Esophagus squamous epithelium (tissue), 5 donors: ENCODE measurements at places on chromosomes 5 and 9.

DNA sequence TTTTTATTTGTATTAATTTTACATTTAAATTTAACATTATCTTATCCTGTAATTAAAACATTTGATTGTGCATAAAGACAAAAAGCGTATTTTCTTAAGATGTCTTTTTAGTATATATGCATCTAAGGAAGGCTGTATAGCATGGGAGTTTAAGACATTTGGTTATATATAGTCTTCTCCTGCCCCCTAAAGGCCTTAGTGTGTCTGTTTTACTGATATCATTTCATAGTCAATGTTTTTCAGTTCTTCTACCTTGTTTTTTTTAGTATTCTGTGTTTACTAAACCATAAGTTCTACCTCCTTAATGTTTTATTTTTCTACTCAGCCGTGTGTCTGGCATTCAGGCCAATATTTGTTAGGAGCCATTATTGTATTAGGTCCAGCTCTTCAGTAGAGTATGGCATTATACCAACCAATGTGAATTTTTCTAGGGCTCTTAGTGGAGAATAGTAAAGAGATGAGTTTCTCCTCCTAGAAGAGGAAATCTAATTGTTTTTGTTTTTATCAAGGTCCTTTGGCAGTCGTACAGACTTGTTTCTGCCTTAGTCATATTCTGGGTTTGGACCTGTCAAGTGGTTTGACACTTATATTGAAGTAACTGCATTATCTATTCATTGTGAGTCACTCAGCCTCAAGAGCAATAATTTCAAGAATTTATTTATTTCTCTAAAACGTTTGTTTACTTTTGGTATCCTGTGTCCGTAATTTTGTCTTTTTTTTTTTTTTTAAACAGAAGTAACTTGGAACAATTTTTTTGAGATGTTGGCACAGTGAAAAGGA is 74.8 kb downstream of the SLF1 start:
- DNase-seq: no peak

DNA sequence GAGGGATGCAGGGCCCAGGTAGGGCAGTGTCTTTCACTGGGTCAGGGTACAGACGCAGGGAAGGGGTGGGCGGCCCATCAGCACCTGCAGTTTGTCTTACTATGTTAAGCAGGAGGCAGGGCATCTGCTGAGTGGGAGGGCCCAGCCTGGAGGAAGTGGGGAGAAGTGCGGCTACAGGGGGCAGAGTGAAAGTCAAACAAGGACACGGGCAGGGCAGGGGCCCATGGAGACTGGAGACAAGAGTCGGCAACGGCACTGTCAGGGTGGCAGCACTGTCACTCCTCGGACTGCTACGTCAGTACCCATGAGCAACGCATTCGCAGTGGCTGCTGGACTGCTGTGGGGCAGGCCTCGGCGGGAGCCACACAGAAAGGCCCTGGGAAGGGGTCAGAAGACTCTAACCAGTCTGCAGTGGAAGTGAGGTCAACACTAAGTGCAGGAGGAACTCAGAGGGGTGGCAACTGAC is 19.7 kb downstream of the CAMSAP1 start:
- DNase-seq: no peak

DNA sequence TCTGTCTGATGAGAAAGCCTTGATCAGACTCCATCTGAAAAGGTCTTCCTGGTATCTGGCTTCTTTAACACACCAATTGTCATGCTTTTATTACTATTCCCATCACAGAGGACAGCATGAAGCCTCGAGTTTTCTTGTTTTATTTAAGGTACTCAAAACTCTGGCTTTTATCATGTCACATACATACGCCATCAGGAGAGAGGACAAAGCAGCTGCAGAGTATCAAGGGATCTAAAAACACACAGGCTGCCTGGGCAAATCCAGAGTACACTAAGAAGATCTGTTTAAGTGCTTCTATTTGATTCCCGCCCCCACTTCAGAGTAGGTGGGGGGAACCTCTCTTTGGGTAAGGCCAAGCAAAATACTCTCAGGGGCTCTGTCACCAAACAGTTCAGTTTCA is 277.2 kb downstream of the SPOCK1 start:
- no peak for DNase-seq

DNA sequence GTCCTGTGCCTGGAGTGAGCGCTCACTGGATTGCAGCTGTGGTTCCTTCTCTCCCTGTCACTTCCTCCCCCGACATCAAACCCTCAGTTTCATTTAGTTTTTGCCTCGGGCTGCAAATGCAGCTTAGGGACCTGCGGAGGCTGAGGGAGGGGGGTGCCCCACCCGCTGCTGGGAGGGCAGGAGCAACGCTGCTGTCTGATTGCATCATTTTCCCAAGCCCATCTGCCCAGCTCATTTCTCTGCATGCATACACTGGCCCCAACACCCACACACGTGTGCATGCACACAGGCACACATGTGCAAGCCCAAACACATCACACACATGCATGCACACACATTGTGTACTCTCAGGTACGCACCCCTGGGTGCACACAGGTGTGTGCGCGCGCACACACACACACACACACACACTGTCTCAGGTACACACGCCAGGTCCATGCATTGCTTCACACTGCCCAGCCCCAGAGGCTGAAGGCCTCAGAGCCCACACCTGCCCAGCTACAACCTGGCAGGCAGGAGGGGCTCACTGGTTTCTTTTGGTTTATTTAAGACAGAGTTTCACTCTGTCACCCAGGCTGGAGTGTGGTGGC is 3.4 kb downstream of the ASS1 start:
- no peak for DNase-seq

- no peak for DNase-seq
Observed at GRCh38 chr5:106127985-106128384, 1542.8 kb downstream of the EFNA5 start.

- no peak for DNase-seq
Observed at GRCh38 chr9:91332546-91333231, 29.0 kb downstream of the AUH start.

GRCh38 chr9:110700953-110701352 is 32.4 kb downstream of the MUSK start:
- no peak for DNase-seq

- DNase-seq: no peak
Observed at GRCh38 chr9:112853882-112854585, 36.6 kb downstream of the SLC46A2 start.

DNA sequence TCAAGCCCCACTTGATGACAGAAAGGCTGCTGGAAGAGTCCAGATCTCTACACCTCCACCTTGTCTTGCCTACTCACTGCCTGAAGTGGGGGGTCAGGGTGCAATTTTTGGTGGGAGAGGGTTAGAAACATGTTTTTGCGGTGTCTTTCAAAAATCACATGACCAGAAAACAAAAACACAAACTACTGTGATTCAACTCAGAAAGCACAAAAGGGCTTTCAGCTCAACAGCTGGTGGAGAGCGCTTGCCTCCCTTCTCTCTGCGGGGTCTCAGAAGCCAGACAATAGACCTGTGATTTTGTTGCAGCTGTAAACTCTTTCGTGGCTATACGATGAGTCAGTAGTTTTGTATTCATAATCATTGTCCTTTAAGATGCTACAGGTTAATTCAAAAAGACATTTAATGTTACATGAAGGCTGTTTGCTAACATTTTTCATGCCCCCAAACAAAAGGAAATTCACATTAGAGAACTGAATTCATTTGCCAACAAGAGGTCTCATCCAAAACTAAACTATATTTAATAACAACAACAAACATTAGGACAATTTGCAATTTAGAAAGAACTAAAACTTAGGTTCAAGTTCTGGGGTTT is 172.6 kb upstream of the RAI14 start:
- DNase-seq: no peak

DNA sequence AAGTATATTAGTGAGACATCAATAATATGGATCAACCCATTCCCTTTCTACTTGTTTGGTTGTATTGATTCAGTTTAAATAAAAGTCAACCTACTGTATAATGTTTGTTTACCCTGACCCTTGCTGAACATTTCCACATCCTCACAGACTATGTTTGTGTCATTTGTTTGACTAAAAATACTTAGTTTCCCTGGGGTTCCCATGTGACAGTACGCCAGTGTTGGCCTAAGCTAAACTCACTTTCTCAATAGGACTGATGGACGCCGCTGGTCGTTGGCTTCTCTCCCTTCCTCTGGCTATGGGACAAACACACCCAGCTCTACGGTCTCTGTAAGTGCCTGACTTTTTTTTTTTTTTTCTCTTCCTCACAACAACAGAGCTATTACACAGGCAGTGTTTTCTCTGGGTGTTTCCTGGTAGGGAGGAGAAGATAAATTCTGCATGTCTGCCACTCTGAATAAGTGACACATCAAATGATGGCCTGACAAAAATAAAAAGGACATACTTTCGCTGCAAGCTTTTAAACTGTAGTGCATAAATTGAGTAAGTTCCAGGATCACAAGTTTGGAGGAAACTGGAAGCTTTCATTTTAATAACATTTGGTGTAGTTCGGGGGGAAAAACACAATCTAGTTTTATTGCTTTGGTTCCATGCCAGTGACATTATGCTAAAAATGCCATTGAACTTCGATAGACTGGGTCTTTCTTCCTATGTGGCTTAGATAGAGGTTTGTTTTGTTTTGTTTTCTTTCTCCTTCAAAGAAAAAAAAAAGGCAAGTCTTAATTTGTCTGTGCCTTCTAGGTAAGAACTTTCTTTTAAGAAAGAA is 101.0 kb downstream of the CD180 start:
- no peak for DNase-seq

DNA sequence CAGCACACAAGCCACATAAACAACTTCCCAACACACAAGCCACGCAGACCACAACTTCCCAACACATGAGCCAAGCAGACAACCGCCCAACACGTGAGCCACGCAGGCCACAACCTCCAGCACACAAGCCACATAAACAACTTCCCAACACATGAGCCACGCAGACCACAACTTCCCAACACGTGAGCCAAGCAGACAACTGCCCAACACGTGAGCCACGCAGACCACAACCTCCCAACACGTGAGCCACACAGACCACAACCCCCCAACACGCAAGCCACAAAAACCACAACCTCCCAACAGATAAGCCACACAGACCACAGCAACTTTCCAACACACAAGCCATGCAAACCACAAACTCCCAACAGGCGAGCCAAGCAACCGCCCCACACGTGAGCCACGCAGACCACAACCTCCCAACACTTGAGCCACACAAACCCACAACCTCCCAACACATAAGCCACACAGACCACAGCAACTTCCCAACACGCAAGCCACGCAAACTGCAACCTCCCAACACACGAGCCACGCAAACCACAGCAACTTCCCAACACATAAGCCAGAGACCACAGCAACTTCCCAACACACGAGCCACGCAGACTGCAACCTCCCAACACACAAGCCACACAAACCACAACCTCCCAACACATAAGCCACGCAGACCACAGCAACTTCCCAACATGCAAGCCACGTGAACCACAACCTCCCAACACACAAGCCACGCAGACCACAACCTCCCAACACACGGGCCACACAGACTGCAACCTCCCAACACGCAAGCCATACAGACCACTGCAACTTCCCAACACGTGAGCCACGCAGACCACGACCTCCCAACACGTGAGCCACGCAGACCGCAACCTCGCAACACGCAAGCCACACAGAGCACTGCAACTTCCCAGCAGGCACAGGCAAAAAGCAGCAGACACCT is 10.1 kb downstream of the BRD9 start:
- no peak for DNase-seq

DNA sequence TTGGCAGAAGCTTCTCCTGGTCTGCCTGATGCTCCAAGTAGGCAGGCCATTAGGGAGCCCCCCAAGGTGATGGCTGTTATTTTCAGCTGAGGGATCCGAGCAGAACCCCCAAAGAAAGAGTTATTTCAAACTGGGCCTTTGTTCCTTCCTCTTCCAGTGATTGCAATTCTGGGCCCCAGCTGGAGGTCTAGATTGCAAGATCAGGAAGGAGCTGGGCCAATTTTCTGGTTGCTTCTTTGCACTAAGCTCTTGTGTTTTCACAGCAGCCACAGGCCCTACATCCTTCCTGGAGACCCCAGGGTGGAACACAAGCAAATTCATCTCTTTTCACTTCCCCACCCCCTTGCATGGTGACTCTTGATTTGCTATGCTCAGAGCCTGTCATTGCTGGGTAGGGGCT is 215.0 kb downstream of the SEMA6A start:
- no peak for DNase-seq

DNA sequence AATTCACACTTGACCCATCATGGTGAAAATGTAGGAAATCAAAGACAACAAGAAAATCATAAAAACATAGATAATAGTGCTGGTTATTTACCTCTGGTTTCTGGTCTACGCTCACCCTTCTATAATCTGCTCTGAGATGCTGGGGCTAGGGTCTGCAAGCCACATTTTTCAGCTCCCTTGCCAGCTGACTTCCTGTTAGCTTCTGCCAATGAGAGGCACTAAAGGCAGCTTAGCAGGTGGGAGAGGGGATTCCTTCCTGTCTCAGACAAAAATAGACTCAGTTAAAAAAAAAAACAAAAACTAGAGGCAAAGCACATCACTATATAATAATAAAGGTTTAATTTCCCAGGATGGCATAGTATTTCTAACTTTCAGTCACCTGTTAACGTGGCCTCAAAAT is 20.2 kb upstream of the N4BP3 start:
- DNase-seq: no peak

DNA sequence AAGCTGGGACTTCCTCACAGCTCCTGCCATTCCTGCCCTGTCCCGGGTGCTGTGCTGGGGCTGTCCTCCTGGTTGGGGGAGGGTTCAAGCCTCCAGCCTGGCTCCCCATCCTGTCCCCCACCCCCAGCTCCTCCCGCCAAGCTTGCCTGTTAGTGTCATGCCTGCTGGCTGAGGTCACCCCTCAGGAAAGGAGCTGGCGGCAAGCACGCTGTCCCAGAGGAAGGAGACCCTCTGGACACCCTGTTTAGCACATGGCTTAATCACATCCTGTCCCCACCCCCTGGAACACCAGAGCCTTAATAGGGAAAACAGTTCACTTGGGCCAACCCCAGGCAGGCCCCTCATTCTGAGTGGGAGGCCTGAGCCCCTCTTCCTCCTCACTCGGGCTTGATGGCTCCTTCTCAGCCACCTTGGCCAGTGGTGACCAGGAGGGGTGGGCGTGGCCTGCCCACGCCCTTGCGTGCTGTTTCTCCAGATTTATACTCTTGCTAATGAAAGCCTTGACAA is 9.2 kb upstream of the PHYHD1 start:
- no peak for DNase-seq

DNA sequence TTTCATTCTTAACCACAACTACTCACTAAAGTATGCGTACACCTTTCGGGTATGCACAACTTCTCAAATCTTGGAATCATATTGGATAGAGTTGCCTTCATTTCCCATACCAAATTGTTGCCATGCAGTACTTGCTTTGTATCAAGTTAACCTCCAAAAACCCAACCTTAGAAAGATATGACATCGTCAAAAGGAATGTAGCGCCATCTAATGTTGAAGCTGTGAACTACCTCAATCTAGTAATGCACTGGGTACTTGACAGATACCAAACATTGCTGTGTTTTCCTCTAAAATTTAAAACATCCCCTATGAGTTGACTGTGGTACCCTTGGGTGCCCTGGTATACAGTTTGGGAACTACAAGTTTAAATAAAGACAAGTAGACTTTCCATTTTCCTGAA is 318.4 kb downstream of the ARL15 start:
- no peak for DNase-seq

GRCh38 chr5:84017523-84018172 is 297.0 kb upstream of the HAPLN1 start:
- no peak for DNase-seq
